ENCODE measurements at places on chromosomes 2 and 18.
A peak's percentile ranks its signal among the peaks of the same experiment; 100 is the strongest.

DNA sequence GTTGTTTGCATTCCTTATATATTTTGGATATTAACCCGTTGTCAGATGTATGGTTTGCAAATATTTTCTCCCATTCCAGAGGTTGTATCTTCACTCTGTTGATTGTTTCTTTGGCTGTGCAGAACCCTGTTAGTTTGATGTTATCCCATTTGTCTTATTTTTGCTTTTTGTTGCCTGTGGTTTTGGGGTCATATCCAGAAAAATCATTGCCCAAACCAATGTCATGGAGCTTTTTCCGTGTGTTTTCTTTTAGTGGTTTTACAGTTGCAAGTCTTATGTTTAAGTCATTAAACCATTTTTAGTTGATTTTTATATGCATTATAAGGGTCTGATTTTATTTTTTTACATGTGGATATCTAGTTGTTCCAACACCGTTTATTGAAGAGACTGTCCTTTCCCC lies 35.8 kb downstream of the PPIG start:
- no peak overlapping the region for H3K4me3 ChIP-seq
- no peak for DNase-seq
- H3K27me3 ChIP-seq = no peaks in the 10 kb centered on the region

GRCh38 chr2:168002021-168002553 lies 245.3 kb downstream of the STK39 start:
- H3K36me3 ChIP-seq = no peaks in the 10 kb centered on the region
- no peak overlapping the region for H3K4me3 ChIP-seq
- H3K27me3 ChIP-seq = no peaks in the 10 kb centered on the region
- no peaks in the 10 kb centered on the region for H3K4me1 ChIP-seq

- no peak for DNase-seq
- H3K36me3 ChIP-seq = no peaks in the 10 kb centered on the region
- H3K27me3 ChIP-seq = no peaks in the 10 kb centered on the region
- H3K27ac ChIP-seq = peak overlapping the region; percentile 57
Measured at GRCh38 chr2:235577404-235578330, 83.8 kb downstream of the AGAP1 start.

GRCh38 chr2:121504316-121504715 lies 26.4 kb upstream of the RNU4ATAC start:
- H3K27me3 ChIP-seq = no peaks in the 10 kb centered on the region
- H3K36me3 ChIP-seq = peaks cover 21% of the 10 kb centered on the region
- DNase-seq = no peak
- peaks cover 70% of the 10 kb centered on the region for H3K4me1 ChIP-seq

DNA sequence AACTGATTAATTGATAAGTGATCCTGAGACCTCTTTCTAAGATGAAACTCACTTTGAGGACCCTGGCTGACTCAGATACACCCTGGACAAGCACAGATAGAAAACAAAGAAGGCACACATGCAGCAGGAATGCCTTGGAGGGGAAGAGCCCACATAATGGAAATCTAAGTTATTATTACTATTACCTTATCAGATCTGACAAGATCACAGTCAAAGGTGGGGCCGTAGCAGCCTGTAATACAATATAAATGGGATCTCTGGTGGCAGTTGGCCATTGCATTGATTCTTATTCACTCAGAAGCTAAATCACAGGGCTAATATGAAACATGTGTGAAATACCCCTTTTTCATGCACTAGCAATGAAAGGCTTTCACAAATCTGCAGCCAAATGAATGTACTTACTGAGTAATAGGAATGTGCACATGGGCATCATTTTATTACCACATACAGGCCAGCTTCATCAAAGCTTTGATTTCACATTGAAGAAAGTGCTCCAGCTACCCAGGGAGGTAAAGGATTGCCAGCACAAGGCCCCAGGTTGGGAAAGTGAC lies 84.0 kb downstream of the ZBTB7C start:
- no peak overlapping the region for H3K4me3 ChIP-seq
- H3K4me1 ChIP-seq = no peaks in the 10 kb centered on the region
- H3K27ac ChIP-seq = no peak overlapping the region

- no peaks in the 10 kb centered on the region for H3K36me3 ChIP-seq
- no peak for DNase-seq
- no peak overlapping the region for H3K4me3 ChIP-seq
Measured at GRCh38 chr2:21800356-21800755, 676.6 kb downstream of the TDRD15 start.

- no peak for DNase-seq
- H3K4me3 ChIP-seq = no peak overlapping the region
- H3K4me1 ChIP-seq = peaks cover 40% of the 10 kb centered on the region
- peak overlapping the region; percentile 84 for H3K27ac ChIP-seq
Measured at GRCh38 chr2:37585295-37585908, 86.0 kb downstream of the CDC42EP3 start.

- no peaks in the 10 kb centered on the region for H3K36me3 ChIP-seq
- DNase-seq = no peak
Measured at GRCh38 chr2:238857959-238858358, 10.1 kb downstream of the TWIST2 start.

GRCh38 chr2:197208841-197209240 lies 101.7 kb downstream of the ANKRD44 start:
- no peak overlapping the region for H3K4me3 ChIP-seq
- no peak for DNase-seq
- peaks cover 4% of the 10 kb centered on the region for H3K4me1 ChIP-seq
- no peaks in the 10 kb centered on the region for H3K36me3 ChIP-seq
- H3K27ac ChIP-seq = no peak overlapping the region
- no peaks in the 10 kb centered on the region for H3K27me3 ChIP-seq

DNA sequence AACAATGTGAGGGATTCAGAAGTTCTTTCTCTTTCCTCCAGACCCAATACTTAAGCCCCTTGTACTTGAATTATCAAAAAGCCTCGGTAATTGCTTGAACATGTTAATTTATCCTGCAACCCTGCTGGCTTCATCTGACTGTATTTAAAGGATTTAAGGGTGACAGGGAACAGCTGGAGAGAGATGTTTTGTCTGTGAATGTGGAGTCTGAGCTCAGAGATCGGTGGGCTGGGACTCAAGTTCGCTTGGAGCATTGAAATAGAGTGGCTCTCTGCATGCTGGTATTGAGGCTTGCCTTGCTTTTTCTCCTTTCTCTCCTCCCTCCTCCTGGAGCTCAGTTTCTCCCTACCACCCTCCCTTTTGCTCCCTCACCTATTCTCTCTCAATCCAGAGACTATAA lies 73.6 kb downstream of the BOD1L2 start:
- H3K4me3 ChIP-seq = no peak overlapping the region
- H3K27me3 ChIP-seq = peaks cover 7% of the 10 kb centered on the region
- DNase-seq = no peak
- no peaks in the 10 kb centered on the region for H3K36me3 ChIP-seq
- H3K4me1 ChIP-seq = no peaks in the 10 kb centered on the region

GRCh38 chr18:49725809-49726674 lies 87.3 kb downstream of the ACAA2 start:
- no peaks in the 10 kb centered on the region for H3K27me3 ChIP-seq
- no peak overlapping the region for H3K4me3 ChIP-seq
- DNase-seq = peak; percentile 78
- no peaks in the 10 kb centered on the region for H3K4me1 ChIP-seq

DNA sequence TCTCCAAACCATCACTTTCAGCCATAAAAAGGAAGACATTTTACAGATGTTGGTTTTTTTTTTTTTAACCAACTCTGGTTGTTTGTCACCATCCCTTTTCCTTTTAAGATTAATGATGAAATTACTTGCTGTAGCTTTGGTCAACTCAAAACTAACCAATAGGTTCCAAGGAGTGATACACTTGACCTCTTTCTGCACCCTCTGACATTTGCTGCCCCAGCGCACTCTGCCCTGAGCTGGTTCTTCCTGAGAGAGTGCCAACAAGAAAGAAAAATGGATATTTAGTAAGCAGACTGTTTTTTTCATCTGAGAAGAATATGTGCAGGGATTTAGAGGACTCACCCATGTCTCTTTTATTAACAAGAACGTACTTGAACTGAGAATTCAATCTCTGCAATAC lies 520.0 kb downstream of the TXNL1 start:
- no peak for DNase-seq
- no peaks in the 10 kb centered on the region for H3K36me3 ChIP-seq
- no peaks in the 10 kb centered on the region for H3K4me1 ChIP-seq
- no peaks in the 10 kb centered on the region for H3K27me3 ChIP-seq
- H3K27ac ChIP-seq = no peak overlapping the region

DNA sequence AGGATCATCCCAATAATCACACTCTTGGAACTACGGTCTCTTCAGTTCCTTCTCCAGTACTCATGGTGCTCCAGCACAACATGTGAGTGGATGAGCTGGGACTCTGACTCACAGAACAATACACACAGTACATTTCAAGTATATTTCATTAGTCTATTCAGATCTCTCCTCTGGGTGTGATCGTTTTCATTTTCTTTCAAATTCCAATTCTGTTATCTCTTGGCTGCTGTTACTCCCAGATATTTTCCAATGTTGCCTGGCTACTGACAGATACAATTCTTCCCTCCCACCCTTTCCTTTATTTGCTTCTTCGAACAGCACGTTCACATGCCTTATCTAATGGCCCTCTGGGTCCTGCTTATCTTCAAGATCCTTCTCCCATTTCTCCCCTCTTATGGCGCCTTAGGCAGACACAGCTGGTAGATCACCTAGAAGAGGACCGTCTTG lies 216.0 kb downstream of the ACKR3 start:
- H3K36me3 ChIP-seq = no peaks in the 10 kb centered on the region
- DNase-seq = no peak
- H3K4me1 ChIP-seq = no peaks in the 10 kb centered on the region
- no peak overlapping the region for H3K27ac ChIP-seq
- no peak overlapping the region for H3K4me3 ChIP-seq

DNA sequence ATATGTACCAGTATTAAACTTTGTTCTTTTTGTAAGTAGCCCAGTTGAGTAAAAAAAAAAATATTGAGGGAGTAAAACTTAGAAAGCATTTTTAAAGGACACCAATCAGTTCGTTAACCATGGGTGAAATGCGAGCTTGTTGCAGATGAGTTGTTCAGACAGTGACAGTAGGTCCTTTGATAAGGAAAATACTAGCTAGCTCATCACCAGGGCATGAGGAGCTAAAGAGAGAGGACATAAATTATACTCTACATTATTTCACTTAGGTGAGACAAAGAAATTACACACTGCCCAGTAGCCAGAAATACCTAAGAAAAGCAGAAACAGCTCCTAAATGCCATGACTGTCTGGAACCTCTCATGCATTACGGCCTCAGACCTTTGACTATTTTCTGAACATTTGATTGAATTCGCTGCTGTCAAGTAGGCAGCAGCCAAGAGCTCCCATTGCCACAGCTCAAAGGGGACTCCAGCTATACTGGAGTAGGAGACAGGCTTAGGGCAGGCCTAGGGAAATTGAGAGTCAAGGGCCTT lies 2.6 kb upstream of the HNRNPLL start:
- no peak for DNase-seq
- no peak overlapping the region for H3K27ac ChIP-seq
- H3K36me3 ChIP-seq = no peaks in the 10 kb centered on the region
- H3K27me3 ChIP-seq = no peaks in the 10 kb centered on the region

DNA sequence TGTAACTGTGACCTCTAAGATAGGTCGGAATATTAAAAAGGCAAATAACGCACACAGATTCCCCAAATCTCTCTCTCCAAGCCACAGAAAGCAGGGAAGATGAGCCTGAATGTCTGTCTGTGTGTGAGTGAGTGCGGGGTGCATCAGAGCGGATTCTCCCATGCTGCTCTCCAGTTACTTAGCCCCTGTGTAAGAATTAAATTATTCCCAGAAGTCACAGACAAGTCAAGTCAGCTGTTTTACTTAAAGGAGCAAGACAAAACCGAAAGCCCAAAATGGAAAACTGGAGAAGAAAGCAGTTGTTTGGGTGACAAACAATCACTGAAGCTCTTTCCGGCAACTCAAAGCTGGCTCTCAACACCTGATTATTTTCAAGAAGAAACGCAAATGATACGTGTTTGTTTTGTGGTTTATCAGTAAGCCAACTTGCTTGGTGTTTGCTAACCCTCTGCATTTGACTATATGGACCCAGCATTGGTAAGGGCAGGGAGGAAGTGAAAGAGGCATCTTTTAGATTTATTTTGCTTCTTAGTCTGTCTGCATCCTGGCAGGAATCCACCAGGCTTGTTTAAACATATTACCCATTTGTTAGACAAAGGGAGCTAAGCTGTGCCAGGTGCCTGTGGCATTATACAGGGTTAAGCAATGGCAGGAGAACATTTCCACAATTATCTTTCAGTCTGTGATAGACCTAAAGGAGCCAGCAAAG lies 121.5 kb upstream of the CREB1 start:
- no peak for DNase-seq
- H3K36me3 ChIP-seq = no peaks in the 10 kb centered on the region

GRCh38 chr2:168718622-168719021 lies 83.8 kb upstream of the NOSTRIN start:
- H3K4me1 ChIP-seq = no peaks in the 10 kb centered on the region
- no peaks in the 10 kb centered on the region for H3K27me3 ChIP-seq
- H3K36me3 ChIP-seq = no peaks in the 10 kb centered on the region
- no peak overlapping the region for H3K4me3 ChIP-seq
- DNase-seq = no peak
- no peak overlapping the region for H3K27ac ChIP-seq

DNA sequence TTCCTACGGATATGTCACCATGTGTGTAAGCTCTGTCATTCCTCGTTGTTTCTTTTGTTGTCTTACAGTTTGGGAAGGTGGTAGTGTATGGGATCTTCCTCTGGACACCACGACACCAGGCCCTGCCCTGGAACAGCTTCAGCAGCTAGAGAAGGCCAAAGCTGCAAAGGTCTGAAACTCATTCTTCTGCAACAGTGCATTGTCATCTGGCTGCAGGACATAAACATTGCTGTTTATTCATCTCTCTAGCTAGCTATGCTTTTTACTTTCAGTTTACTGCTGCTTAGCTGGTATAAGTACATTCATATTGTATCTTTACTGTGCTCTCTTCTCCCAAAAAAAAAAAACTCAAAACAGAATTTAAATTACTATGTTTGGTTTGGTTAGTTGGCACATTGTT lies 39.2 kb upstream of the KCNJ13 start:
- H3K4me1 ChIP-seq = peaks cover 8% of the 10 kb centered on the region
- peaks cover 98% of the 10 kb centered on the region for H3K36me3 ChIP-seq
- no peaks in the 10 kb centered on the region for H3K27me3 ChIP-seq

DNA sequence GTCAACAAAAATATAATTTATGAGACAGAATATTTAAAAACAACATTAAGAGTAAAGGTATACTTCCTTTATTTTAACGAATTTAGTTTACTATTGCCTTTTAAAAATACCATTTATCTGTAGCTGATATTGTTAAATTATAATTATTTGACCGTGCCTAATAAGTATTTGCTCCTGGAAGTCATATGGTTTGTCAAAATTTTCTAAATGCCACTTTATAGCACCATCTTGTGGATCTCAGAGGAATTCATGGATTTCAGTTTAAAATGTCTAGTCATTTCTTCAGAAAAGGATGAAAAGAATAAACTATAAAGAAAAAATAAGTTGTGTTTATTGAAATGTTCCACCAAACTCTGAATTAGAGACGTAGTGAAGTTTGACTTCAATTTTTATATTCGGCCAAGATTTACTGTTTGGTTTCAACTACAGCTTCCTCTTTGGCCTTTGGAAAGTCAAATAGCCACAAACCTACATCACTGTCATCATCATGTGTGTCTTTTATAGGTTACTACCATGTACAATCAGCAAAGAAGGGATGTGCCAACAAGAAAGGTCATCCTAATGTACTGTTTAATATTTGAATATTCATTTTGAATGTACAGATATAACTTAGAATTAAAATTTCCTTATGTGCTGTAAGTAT lies 10.3 kb upstream of the FTCDNL1 start:
- no peaks in the 10 kb centered on the region for H3K27me3 ChIP-seq
- H3K4me3 ChIP-seq = no peak overlapping the region
- H3K27ac ChIP-seq = no peak overlapping the region
- no peaks in the 10 kb centered on the region for H3K36me3 ChIP-seq
- no peak for DNase-seq

GRCh38 chr2:121094101-121094500 lies 190.9 kb downstream of the TFCP2L1 start:
- no peaks in the 10 kb centered on the region for H3K4me1 ChIP-seq
- H3K27ac ChIP-seq = no peak overlapping the region
- no peak overlapping the region for H3K4me3 ChIP-seq
- DNase-seq = no peak
- no peaks in the 10 kb centered on the region for H3K27me3 ChIP-seq

Data from psoas muscle (tissue), 8 donors.